ENCODE measurements at places on chromosomes 16 and 17.

DNA sequence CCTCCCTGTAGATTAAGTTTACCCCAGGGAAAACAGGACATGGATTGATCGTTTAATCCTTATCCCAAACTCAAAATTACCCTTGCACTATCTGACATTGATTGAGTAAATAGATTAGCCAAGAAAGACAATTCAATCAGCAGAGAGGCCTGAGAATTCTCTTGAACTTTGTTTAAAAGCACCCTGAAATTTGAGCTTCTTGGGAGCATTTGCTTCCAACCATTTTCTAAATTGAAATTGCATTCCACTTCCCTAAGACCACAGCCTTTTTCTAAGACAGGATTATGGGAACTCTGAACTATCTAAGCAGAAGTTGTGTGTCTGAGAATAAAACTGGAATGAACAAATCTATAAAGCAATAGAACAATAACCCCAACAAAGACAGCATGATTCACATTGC lies 76.6 kb upstream of the TNRC6A start:
- H3K27me3 ChIP-seq: no peaks in the 10 kb centered on the region
- H3K27ac ChIP-seq: no peak overlapping the region
- H3K36me3 ChIP-seq: no peaks in the 10 kb centered on the region

DNA sequence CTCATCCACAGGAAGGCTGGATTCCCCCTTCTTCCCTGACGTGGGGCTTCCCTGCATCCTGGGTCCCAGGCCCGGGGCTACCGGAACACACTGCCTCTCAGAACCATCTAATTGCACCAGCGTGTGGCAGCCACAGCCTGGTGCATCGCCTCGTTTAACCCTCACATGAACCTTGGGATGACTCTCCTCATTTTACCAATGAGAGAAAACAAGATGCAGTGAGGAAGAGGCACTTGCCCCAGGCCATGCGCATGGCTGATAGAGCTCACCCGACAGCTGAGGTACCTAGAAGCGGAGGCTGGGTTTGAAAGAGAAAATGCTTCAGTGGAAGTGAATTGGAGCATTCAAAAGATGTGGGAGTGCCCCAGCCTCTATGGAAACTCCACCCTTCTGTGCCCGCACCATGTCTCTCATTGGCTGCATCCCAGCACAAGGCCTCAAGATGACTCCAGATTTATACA lies 162.3 kb downstream of the KATNIP start:
- no peak for DNase-seq
- H3K4me1 ChIP-seq: no peaks in the 10 kb centered on the region
- no peaks in the 10 kb centered on the region for H3K27me3 ChIP-seq
- peaks cover 9% of the 10 kb centered on the region for H3K36me3 ChIP-seq
- H3K27ac ChIP-seq: no peak overlapping the region

DNA sequence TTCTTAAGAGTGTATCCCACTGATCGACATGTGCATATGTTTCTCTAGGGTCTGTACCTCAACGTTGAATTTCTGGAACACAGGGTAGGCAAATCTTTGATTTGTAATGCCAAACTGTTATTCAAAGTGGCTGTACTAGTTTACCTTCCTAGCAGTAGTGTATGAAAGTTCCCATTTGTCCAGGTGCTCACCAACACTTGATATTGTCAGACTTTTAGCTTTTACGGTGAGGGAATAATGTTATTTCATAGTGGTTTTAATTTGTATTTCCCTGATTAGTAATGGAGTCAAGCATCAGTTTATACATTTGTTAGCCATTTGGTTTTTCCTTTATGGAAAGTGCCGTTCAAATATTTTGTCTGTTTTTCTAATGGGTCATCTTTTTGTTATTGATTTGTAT lies 20.3 kb downstream of the GSDMB start:
- no peak overlapping the region for H3K4me3 ChIP-seq
- H3K27ac ChIP-seq: no peak overlapping the region
- DNase-seq: no peak
- no peaks in the 10 kb centered on the region for H3K27me3 ChIP-seq

DNA sequence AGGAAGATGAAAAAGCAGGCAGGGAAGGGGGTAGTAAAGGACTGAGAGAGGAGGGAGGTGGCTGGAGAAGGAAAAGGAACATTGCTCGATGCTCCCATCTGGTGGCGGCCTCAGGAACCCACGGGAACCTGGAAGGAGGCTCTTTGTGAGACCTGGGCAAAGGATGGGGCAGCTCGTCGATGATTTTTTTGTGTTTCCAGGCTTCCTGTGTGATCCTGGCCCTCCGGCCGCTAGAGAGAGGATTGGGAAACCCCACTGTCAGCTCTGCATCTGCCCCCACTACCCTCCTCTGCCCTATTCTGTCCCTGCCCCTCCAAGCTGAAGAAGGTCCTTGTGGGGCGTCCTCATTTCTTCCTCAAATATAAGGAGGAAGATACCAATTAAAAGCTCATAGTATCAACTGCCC lies 6.6 kb downstream of the WFIKKN2 start:
- H3K27ac ChIP-seq: no peak overlapping the region
- no peaks in the 10 kb centered on the region for H3K36me3 ChIP-seq
- H3K4me1 ChIP-seq: peaks cover 6% of the 10 kb centered on the region
- DNase-seq: no peak

DNA sequence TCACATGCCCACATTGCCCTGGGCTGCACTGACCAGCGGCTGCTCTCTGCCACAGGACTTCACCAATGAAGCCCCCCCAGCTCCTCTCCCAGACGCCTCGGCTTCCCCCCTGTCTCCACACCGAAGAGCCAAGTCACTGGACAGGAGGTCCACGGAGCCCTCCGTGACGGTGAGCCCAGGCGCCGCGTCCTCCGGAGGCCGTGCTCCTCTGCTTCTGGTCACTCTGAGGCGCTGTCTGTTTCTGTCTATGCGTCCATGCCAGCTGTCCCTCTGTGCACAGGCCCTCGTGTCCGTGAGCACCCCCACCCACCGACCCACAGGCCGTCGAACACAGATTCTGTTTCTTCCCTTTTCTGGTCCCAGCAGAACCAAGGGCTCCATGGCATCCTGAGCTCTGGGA lies 62.6 kb downstream of the PLD6 start:
- peaks cover 9% of the 10 kb centered on the region for H3K4me1 ChIP-seq
- no peak for DNase-seq
- H3K27me3 ChIP-seq: no peaks in the 10 kb centered on the region

DNA sequence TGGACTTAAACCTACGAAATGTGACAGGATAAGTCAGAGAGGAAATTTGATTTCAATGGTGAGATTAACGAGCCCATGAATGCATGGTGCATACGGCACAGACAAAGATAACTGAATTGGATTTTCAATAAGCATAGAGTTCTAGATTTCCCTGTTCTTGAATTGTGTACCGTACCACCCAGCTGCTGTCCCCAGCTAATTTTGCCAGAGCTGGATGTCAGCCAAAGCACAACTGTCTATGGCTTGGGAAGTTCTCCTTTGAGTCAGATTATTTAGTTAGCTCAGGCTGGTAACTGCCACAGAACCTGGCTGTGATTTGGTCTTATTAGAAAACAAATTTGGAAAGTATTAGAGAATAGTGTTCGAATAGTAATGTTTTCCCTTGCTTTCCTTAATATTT lies 143.1 kb downstream of the CDH13 start:
- no peak overlapping the region for H3K4me3 ChIP-seq
- H3K27ac ChIP-seq: no peak overlapping the region
- no peaks in the 10 kb centered on the region for H3K27me3 ChIP-seq

GRCh38 chr16:22681554-22682291 lies 132.2 kb upstream of the HS3ST2 start:
- H3K4me3 ChIP-seq: no peak overlapping the region
- no peak overlapping the region for H3K27ac ChIP-seq
- H3K36me3 ChIP-seq: no peaks in the 10 kb centered on the region
- H3K27me3 ChIP-seq: no peaks in the 10 kb centered on the region
- no peak for DNase-seq
- H3K4me1 ChIP-seq: peaks cover 3% of the 10 kb centered on the region

GRCh38 chr16:817001-817906 lies 16.7 kb upstream of the GNG13 start:
- no peak overlapping the region for H3K4me3 ChIP-seq
- H3K36me3 ChIP-seq: no peaks in the 10 kb centered on the region
- H3K27me3 ChIP-seq: peaks cover 100% of the 10 kb centered on the region
- no peak for DNase-seq
- H3K4me1 ChIP-seq: peaks cover 6% of the 10 kb centered on the region
- H3K27ac ChIP-seq: no peak overlapping the region
